ENCODE measurements at places on chromosomes 16 and 17. TPM values are rescaled to one million over a fixed set of nuclear protein-coding genes. Genes with fewer than 3 reads are reported as not detected.

- H3K27me3 ChIP-seq: no peaks in the 10 kb centered on the region
- no peak overlapping the region for H3K4me3 ChIP-seq
- no peak for DNase-seq
Observed at GRCh38 chr17:65371702-65372101, 189.7 kb downstream of the AXIN2 start.

DNA sequence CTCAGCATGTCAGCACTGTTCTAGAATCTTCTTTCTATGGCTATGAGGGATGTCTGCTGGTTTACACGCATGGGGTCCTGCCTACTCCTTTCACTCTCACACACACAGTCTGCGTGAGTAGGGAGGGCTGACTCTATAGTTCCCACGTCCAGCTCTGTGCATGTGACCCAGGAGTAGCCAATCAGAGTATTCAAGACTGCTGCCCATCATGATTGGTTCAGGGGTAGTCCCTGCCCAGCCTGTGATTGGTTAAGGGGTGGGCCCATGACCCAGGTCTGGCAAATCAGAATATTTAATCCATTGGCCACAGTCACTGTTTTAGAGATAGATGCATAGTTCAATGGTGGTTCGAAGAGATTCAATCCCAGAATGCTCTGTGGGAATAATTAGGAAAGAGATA is 151.3 kb upstream of the IRX3 start:
- H3K27ac ChIP-seq: no peak overlapping the region
- H3K27me3 ChIP-seq: no peaks in the 10 kb centered on the region
- no peak overlapping the region for H3K4me3 ChIP-seq
- H3K36me3 ChIP-seq: no peaks in the 10 kb centered on the region

- DNase-seq: no peak
- H3K4me3 ChIP-seq: no peak overlapping the region
- peaks cover 100% of the 10 kb centered on the region for H3K4me1 ChIP-seq
- peak overlapping the region; percentile 81 for H3K27ac ChIP-seq
- H3K27me3 ChIP-seq: no peaks in the 10 kb centered on the region
Observed at GRCh38 chr17:45294506-45294905, 22.3 kb downstream of the MAP3K14 start.

GRCh38 chr16:78478267-78478861 is 378.9 kb downstream of the WWOX start:
- H3K36me3 ChIP-seq: no peaks in the 10 kb centered on the region
- no peak for DNase-seq
- H3K4me3 ChIP-seq: no peak overlapping the region
- H3K27ac ChIP-seq: no peak overlapping the region
- H3K4me1 ChIP-seq: no peaks in the 10 kb centered on the region

CES3 gene
- 0.98 TPM for total RNA-seq
